ENCODE measurements at places on chromosomes 11 and 22. TPM values are rescaled to one million over a fixed set of nuclear protein-coding genes. Genes with fewer than 3 reads are reported as not detected.

- DNase-seq = no peak
These were observed 1.3 kb upstream of the TBX10 start for GRCh38 chr11:67640758-67641337.

DNA sequence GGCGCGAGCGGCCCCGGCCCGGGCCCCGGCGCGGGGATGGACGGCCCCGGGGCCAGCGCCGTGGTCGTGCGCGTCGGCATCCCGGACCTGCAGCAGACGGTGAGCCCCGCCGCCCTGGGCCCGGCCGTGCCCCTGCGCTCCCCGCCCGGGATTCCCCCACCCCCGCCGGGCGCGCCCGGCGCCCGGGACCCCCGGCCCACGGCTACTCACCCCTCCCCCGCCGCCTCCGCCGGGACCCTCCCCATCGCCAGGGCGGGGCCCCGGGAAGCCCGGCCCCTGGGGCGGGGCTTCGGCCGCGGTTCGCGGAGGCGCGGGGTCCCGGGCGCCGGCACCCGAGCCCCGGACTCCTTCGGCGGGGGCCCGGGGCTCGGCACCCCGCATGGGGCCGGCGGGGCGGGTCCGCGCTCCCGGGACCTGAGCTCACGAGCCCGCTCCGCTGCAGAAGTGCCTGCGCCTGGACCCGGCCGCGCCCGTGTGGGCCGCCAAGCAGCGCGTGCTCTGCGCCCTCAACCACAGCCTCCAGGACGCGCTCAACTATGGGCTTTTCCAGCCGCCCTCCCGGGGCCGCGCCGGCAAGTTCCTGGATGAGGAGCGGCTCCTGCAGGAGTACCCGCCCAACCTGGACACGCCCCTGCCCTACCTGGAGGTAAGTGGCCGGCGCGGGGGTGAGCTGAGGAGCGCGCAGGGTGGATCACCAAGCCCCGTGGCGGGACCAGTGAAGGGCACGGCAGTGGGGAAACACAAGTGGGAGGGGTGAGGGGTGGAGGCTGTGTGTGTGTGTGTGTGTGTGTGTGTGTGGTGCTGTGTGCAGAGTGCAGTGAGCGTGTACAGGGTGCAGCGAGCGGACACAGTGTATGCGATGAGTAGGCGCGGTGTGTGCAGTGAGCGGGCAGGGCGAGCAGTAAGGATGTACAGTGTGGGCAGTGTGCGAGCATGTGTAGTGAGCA, 2.3 kb downstream of the SHANK3 start:
- DNase-seq = peak; percentile 84

DNA sequence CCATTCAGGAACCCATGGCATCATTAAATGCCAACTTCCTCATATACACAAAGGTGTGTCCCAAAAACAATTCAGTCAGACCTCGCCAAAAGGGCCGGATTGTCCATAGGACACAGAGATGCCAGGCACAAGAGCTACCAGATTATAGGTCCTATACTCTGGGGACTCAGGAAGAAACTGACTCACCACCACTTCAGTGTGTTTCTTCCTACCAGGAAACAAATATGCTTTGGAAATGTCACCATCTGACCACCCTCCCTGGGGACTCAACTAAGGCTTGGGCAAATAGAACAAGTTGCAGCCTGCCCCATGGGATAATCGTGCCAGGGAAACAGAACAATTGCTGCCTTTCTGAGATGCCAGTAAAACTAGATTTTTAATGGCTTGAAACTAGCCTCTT, 11.7 kb downstream of the POU2AF3 start:
- no peak for DNase-seq

DNA sequence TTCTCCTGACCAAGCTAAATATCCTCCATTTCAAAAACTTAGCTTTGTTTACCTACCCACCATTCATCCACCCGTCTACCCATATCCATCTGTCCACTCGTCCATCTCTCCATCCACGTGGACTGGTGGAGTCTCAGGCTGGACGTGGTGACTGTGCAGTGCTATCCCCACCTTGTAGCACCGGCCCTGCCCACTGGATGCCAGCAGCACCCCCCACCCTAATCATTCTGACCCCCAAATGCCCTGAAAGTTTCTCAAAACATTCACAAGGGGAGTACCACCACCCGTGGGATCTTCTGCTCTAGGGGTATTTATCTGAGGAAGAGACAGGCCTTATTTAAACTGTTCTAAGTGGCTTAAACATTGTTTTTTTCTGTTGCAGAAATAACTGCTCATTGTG, 206.4 kb downstream of the TBC1D22A start:
- no peak for DNase-seq

GRCh38 chr11:82663535-82663934, 70.1 kb downstream of the FAM181B start:
- no peak for DNase-seq

- DNase-seq = no peak
These were observed 80.8 kb downstream of the SIK3 start for GRCh38 chr11:117017456-117017855.

GRCh38 chr11:64545619-64546018, 45.4 kb upstream of the SLC22A12 start:
- DNase-seq = peak; percentile 80

GRCh38 chr11:59660621-59661020, 8.2 kb downstream of the PATL1 start:
- DNase-seq = no peak

DNA sequence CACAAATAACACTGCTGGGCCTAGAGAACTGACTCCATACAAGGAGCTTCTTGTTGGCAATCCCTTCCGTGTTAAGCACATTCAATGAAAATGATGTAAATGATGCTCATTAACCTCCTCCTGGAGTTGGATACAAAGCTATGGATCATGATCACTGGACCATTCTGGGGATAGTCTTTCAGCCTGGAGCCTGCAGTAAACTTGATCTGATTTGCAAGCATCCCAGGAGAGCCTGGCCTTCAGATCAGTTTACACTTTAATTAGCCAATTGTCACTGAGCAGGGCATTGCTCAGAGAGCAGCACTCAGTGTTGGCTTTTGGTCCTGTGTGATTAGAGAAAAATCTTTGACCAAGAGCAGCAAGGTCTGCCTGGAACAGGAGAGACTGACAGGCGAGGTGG, 45.6 kb downstream of the ARFGAP3 start:
- no peak for DNase-seq

GRCh38 chr22:50173311-50173982, 2.9 kb downstream of the PANX2 start:
- no peak for DNase-seq

DNA sequence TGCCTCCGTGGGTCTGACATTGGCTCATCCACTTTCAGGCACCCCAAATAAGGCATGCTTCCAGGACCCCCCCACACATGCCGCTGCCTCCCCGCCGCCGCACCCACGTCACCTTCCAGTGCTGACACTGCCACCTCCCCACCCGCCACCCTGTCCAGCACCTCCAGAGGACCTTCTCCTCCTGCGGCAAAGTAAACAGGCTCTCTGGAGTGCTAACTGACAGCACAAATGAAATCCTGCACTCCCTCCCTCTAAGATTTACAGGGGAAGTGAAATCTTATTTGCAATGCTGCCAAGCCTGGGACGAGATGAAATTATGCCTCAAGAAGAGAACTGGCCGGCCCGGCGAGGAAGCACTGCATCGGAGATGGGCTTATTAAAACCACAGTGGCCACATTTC, 35.3 kb downstream of the MACROD1 start:
- DNase-seq = no peak

DNA sequence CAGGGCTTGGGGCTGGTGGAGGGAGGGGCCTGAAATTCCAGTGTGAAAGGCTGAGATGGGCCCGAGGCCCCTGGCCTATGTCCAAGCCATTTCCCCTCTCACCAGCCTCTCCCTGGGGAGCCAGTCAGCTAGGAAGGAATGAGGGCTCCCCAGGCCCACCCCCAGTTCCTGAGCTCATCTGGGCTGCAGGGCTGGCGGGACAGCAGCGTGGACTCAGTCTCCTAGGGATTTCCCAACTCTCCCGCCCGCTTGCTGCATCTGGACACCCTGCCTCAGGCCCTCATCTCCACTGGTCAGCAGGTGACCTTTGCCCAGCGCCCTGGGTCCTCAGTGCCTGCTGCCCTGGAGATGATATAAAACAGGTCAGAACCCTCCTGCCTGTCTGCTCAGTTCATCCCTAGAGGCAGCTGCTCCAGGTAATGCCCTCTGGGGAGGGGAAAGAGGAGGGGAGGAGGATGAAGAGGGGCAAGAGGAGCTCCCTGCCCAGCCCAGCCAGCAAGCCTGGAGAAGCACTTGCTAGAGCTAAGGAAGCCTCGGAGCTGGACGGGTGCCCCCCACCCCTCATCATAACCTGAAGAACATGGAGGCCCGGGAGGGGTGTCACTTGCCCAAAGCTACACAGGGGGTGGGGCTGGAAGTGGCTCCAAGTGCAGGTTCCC, at the start of gene APOC3:
Gene APOC3 (plus strand): TSS at position 383 of the 659 bp plus-strand sequence. CDS start 676 bp downstream, outside the sequence.
- DNase-seq = no peak

GRCh38 chr11:128412847-128413791, 174.2 kb downstream of the ETS1 start:
- no peak for DNase-seq

DNA sequence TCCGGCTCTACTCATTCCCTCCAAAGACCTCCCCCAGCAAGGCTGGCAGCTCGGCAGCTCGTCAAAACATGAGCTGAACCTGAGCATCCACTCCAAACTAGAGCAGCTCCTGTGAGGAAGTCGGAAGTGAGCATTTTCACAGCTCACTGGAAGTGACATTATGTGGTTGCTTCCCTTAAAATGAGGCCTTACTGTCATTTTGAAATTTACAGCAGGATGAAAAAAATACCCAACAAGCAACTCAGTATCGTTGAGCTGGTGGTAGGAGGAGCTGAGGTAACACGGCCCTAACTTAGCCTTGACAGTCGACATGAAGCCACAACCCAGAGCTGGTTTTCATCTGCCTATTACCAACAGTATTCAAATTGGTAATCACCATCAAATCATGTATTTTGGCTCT, 38.0 kb upstream of the ARFGAP3 start:
- no peak for DNase-seq

- no peak for DNase-seq
These were observed 34.3 kb upstream of the MICAL2 start for GRCh38 chr11:12075822-12076821.

GRCh38 chr22:21043860-21044535, 1.7 kb upstream of the LRRC74B start:
- no peak for DNase-seq

GRCh38 chr22:25475257-25476022, 89.0 kb upstream of the GRK3 start:
- DNase-seq = no peak

DNA sequence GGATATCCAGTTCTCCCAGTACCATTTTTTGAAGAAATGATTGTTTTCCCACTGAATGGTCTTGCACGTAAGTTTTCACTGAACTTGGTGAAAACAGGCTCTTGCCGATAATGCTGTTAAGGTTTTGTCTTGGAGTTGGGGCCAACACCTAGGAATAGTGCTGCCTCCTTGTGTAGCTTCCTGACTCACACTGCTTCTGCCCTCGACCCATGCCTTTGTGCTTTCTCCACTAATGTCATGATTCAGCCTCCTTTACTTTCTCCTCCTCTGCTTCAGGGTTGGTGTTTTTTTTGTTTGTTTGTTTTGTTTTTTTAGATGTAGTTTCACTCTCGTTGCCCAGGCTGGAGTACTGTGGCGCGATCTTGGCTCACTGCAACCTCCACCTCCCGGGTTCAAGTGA, 30.2 kb downstream of the SLC5A1 start:
- DNase-seq = no peak

DNA sequence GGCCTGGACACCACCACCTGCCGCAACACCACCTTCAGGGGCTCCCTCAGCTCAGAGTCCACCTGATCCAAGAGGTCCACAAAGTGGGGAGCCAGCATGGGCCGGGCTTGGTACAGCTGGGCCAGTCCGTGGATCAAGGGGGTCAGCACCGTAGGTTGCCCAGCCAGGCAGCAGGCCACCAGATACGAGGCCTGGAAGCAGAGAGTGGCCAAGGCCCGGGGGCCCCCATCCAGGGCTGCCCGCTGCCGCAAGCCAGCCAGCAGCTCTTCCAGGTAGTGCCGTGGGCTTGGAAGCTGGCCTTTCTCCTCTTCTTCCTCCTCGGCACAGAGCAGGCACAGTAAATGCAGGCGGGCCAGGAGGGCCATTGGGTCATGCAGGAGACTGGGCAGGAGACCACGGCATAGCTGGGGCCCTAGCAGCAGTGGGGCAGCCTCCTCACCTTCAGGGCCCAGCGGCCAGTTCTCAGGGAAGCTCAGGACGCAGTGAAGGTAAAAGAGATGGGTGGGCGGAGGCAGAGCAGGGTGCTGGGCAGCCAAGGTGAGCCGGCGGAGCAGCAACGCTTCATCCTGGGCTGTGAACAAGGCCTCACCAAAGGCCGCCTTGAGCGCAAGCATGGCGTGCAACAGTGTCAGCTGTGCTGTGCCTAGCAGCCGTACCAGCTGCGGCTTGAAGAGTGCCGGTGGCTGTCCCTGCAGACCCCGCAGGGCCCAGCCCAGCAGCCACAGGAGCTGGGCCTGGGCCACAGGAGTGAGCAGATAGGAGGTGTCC, 1.7 kb downstream of the AP5B1 start:
- DNase-seq = no peak

DNA sequence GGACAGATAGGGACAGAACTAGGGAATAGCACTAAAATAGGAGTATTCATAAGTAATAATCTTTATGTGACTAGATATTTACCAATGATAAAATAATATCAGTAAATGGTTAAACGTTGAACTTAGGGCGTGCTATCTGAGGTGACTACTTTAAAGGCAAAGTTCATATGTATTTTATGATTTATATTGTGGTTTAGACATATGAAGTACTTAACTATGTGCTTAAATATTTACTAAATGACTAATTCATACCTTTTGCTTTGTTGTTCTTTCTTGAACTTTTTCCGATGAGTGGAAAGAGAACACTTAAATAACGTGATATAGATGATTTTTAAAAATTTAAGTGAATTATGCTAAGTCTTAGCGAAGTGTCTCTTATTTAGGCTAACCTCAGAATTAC, 14.7 kb downstream of the LUZP2 start:
- DNase-seq = no peak

DNA sequence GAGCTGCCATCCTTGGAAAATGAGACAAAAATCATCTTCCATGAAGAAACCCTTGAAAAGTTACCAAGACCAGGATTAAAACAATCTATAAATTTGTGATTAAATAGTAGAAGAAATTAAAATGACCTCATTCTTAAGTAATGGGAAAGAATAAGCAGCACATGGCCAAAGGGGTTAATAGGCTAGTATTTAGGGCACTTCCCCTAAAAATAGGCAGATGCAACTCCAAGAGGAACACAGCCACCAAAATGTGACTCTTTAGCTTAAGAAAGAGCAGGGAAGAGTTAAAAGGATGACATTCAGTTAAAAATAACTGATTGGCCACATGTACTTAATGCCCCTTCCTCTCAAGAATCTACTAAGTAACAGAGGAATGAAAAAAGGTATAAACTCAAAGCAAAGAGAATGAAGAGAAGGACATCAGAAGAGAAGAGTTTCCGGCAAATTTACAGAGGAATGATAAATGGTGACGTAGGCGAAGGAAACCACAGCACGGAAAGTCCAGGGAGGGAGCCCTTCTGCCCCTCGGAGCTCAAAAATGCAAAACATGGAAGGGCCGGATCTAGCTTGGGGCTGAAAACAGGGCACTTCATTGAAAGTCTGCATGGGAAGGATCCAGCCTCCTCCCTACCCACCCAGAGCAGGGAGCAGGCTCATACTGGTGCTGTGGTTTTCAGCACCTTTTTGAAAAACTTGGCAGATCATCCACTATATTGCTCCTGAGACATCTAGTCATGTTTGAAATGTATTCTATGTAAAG, 17.8 kb downstream of the SCUBE2 start:
- DNase-seq = no peak

Gene POLA2
- 40.4 TPM for total RNA-seq

Gene LSP1
- not detected for total RNA-seq

Gene KRTAP5-7
- not detected for total RNA-seq

Gene ISX
- not detected for total RNA-seq

Gene MAJIN
- not detected for total RNA-seq

Gene P2RX6
- 0.42 TPM for total RNA-seq

Gene CSNK2A3
- total RNA-seq = 0.86 TPM

Gene PRR33
- total RNA-seq = not detected

Gene HEPHL1
- not detected for total RNA-seq

Gene OR4A16
- total RNA-seq = not detected
